ENCODE measurements at places on chromosomes 1 and 21. TPM values are rescaled to one million over a fixed set of nuclear protein-coding genes. Genes with fewer than 3 reads are reported as not detected.
A peak's percentile ranks its signal among the peaks of the same experiment; 100 is the strongest.

- DNase-seq, result no peak
These were observed 27.5 kb downstream of the DMBX1 start for GRCh38 chr1:46517010-46517600.

DNA sequence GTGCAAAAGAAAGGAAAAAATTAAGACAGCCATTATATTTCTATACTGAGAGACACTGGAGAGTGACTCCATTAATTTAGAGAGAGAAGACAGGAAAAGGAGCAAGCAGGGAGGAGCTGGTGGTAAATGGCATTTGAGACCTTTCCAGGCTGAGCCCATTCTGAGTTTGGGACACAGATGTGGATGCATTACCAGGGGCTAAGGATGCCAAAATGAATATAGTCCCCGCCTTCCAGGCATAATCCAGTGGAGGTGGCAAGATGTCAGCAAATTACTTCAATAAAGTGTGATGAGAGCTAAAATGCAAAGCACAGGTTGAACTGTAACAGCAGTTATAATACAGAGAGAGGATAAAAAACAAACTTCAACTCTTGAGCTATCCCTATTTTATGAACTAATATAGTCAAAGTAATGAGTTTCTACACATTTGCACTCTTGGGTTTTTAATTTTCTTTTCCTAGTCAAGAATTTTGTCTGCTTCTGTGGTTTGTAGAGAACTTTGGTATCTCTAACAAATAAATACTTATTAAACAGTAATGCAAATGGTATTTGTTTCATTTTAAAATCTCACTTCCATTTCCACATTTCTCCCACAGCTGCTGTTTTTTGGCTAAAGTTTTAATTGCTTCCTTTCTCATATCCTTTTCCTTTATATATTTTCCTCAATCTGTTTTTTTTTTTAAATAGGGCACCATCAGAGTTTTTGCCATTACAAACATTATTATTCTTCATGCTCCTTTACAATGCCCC, 228.2 kb upstream of the KCNK2 start:
- DNase-seq, result no peak

DNA sequence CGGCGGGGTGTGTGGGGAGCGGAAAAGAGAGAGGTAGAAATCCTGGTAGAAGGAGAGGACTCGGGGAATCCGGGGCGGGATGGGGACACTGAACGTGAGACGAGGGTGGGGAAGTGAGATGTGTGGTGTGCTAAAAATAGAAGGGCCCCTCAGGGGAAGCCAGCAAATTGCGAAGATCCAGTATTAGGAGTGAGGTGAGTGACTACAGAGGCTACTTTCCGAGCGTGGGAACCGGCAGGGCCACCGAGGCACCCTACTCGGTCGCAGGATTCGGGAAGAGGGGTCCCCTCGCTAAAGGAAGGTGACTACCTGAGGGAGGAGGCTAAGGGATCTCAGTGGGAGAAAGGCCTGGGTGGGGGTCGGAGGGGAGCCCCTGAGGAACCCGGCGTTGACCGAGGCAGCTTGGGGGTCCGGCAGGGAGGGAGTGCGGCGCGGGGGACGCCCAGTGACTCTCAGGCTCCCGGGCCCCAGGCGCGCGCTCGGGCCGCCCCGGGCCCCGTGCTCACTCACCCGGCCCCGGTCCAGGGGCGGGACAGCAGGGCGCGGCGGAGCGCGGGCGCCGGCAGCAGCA, 318 bp downstream of the ALDH4A1 start:
- no peak for DNase-seq

DNA sequence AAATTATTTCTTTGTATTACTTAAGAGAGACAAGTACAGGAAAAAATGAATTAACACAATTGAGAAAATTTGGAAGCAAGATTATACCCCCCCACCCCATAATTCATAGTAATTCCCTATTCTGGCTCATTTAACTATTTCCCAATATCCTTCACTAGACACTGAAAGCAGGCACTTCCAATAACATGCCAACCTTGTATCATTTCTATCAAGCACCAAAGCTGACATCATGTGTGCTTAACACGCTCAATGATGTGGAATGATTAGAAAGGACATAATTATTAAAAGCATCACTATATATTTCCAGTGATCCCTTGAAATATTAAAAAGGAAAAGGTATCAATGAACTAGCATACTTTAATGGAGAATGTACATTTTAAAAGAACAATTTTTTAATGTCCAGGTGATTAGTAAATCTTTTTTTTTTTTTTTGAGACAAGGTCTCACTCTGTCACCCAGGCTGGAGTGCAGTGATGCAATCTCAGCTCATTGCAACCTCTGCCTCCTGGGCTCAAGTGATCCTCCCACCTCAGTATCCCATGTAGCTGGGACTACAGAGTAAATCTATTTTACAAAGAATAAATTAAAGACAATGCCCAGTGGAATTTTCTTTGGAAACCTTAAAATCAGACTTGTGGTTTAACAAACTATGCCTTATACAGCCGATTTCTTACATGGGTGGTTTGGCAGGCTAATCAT, 443.9 kb downstream of the DSCAM start:
- DNase-seq, result no peak

- no peak for DNase-seq
These were observed 1.2 kb downstream of the SCMH1 start for GRCh38 chr1:41240781-41241353.

- DNase-seq, result peak; percentile 22
These were observed 36.6 kb downstream of the H3-3A start for GRCh38 chr1:226098870-226099835.

Gene PTGS2
- 2.6 TPM for total RNA-seq
